ENCODE measurements at places on chromosomes 3 and 15.

DNA sequence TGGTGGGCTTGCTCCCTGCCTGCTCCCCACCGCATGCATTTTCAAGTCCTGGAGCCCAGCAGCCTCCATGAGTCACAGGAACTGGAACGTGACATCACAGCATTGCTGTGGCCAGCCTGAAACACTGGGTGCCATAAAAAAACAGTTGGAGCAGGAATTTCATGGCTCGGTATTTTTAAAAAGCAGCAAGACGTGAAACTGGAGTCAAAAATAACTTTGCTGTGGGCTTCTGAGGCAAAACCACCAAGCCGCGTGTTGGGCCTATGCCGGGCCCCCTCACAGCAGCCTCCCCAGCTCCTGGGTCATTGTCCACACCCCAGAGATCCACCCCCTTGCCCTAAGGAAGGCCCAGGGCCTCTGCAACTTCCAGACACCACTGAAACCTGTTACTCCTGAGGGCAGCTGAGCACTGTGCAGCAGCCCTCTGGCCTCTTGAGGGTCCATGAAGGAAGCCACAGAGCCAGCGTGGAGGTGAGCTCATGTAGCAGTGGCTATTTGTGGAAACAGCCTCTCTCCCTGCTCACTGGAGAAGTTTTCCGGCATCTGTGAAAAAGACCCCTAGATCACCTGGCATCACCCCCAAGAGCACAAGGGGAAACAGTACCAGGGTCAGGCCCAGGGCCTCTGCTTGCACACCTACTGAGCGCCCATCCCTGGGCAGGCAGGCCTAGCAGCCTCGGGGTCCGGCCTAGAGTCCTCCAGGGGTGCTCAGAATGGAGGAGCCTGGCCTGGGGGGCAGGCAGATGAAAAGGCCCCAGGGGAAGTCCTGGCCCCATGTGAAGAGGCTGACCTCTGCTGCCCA, 34.0 kb upstream of the DUSP7 start:
- no peak for ATAC-seq

- ATAC-seq, result no peak
Measured at GRCh38 chr15:65910341-65910740, 41.0 kb downstream of the RAB11A start.

DNA sequence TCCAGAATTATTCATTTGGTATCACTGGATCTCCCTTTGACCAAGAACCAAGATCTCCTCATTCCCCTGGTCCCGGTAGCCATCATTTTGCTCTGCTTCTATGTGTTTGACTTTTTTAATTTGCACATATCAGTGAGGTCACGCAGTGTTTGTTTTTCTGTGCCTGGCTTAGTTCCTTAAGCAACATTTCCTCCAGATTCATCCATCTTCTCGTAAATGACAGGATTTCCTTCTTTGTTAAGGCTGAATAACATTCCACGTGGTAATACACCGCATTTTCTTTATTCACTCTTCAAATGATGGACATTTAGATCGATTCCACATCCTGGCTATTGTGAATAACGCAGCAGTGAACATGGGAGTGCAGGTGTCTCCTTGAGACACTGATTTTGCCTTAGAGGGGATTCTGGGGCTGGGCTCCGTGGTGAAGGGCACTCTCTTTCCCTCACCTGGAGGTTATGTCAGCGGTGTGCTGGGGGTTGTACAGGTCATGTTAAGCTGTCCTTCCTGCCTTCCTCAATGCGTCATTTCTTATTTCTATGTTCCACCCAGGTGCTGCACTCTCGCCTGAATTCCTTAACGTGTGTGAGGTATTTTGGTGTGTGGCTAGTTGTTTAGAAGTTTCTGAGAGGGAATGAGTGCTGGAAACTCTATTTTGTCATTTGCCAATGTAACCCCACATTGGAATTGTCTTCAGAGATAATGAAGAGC, 212.2 kb downstream of the LPP start:
- ATAC-seq, result no peak

DNA sequence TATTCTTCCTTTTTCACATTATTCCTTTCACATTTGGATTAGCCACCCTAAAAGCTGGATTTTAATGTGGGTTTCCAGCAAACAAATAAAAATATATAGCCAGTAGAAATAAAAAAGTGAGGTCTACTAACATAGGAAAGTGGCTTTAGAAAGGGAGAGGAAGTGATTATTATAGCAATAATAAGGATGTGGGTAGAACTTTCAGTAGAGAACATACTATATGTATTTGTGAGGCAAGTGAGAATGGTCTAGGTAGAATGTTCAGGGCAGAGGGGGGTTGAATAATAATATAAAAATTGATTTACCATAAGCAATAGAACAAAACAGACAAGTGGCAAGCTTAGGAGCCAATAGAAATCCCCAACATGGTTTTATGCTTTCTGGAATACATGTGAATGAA, 88.6 kb downstream of the NR1I2 start:
- no peak for ATAC-seq

GRCh38 chr15:81023483-81024264, 23.0 kb downstream of the TLNRD1 start:
- peak; percentile 87 for ATAC-seq

GRCh38 chr15:47484059-47484458, 233.2 kb upstream of the SEMA6D start:
- ATAC-seq, result no peak

- ATAC-seq, result no peak
Measured at GRCh38 chr15:80468796-80469195, 64.6 kb downstream of the ARNT2 start.

DNA sequence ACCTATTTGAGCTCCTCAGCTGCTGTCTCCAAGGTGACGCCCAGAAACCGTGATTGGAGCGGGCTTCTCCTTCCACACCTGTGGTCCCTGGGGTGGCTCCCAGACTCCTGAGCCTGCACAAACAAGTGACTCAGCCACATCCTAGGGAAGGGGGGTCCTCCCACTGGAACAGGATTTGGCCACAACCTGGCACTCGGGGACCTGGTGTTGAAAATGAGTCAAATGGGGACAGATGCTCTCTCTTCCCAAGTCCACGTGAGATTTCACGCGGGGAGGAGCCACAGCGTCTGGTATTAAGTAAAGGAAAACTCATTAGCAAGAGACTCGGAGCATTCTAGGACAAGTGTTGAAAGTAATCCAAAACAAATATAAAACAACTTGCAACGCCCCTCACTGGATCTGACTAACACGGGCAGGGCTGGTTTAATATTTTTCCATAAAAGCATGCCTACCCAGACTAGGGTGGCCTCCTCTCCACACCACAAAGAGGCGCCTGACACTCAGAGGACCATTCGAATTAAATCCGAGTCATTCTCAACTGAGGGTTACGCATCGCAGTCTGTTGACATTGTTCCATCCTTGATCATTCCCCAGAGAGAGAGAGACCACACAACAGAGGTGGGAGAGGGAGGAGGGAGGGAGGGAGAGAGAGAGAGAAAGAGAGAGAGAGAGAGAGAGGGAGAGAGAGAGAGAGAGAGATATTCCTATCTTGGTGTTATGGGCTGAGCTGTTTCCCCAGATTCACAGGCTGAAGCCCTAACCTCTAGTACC, 74.4 kb downstream of the MGLL start:
- no peak for ATAC-seq

GRCh38 chr3:126121074-126121473, 37.1 kb upstream of the SLC41A3 start:
- no peak for ATAC-seq

- no peak for ATAC-seq
Measured at GRCh38 chr3:191470545-191470944, 9.6 kb downstream of the PYDC2 start.

DNA sequence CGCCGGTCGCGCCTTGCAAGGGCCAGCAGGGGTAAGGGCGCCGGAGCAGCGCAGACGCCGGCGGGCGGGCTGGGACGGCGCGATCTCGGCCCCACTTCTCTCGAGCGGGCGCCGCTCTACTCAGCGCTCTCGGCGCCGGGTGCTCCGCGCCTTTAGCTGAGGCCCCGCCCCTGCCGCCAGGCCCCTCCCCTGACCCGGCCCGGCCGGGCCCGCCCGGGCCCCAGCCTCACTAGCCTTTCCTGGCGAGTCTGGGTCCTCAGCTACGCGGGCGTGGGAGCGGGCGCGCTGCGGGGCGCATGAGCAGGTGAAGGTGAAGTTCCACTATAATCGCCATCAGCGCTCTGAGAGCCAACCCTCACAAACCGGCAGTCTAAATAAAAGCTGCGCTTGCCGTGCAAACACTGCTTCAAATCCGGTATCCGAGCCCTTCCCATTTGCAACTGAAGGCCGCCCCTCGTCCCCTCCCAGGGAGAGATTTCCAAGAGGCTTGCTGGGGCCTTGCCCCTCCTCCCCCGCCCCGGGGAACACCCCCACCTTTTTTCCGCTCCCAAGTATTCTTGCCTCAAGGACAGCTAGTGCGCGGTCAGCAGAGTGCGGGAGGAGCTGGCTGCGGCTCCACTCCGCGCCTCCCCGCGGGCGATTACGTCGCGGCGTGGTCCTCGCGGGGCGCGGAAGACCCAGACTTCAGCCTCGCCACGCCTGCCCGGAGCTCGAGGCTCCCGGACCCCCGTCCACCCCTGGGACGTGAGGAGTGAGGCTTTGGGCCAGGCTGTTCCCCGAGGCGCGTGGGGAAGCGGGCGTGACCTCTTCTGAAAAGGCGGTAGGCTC, at the start of gene RPP25:
TSS of gene RPP25 (minus strand) at position 125 of the 828 bp plus-strand sequence. CDS start 189 bp downstream, outside the sequence.
- peak; percentile 84 for ATAC-seq

DNA sequence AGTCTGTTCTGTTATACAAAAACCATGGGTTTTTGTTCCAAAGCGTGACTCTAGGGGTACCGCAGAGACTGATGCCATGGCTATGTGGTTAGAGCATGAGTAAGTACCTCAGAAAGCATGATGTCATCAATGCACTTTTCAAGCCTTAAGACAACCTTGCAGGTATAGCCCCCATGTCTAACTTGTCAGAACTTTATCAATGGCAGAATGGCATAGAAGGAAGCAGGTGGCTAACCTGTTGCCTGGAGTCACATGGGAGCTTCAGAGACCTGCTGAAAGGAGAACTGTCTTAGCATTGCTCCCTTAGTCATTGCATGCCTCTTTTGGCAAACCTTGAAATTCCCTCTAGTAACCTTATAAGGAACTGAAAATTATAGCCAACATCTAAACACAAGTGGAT, 52.5 kb downstream of the EOMES start:
- peak; percentile 92 for ATAC-seq

GRCh38 chr3:26963361-26963743, 340.8 kb downstream of the LRRC3B start:
- no peak for ATAC-seq

GRCh38 chr15:36659917-36660316, 80.5 kb downstream of the CDIN1 start:
- ATAC-seq, result no peak

DNA sequence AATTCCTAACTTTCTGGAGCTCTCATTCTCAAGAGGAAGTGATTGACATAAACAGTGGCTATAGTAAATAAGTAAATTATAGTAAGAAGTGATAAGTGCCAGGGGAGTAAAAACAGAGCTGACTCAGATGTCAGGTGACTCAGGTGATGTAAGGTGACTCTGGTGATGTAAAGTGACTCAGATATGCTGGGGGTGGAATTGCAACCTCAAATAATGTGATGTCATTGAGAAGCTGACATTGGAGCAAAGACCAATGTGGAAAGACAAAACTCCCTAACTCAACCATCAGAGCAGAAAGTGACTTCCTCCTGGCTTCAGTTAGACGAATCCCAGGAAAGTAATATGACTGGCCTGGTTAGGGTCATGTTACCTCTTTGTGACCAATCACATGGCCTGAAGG, 144.2 kb upstream of the SNTN start:
- peak; percentile 56 for ATAC-seq

GRCh38 chr3:194731506-194732073, 45.9 kb downstream of the FAM43A start:
- no peak for ATAC-seq

DNA sequence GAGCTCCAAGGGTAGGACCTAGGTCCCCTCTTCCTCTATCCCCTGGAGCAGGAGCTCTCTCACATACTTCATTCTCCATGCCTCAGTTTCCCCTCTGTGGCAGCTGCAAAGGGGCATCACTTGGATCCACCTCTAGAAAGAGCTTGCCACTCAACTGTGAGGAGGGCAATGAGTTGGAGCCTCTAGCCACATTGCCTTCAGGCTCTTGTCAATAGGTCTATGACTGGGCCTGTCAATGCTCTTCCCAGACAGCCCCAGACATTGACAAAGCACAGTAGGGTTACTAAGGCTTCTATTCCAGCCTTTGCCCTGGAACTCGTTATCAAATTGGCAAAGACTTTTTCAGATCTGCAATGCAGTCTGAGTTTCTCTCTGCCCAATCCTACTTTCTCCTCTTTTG, 4.4 kb upstream of the VIPR1 start:
- ATAC-seq, result no peak

GRCh38 chr3:178203165-178203564, 333.1 kb upstream of the KCNMB2 start:
- no peak for ATAC-seq
